Activated CD4-positive, alpha-beta T cell treated with anti-CD3 and anti-CD28 coated beads, Interleukin-2, amount 10 ng/mL, durations not matched to agents 7 days and 5 days (primary cell): ENCODE measurements at places on chromosomes 3 and 15. TPM values are rescaled to one million over a fixed set of nuclear protein-coding genes. Genes with fewer than 3 reads are reported as not detected.

DNA sequence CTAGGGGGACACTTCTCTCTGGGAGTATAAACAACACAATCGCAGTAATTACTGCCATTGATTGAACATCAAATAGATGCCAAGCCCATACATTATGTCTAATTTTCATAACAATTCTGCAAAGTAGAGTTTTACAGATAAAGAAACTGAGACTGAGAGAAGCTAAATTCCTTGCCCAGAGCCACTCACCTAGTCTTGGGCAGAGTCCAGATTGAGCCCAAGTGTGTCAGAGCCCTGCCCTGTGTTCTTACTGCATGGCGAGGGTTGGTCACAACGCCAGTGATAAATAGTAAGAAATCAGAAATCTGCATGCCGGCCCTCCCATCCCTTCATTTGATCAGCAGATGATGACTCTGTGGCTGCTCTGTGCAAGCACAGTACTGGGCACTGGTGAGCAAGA is 106.3 kb downstream of the C3orf70 start:
- no peak overlapping the region for H3K27ac ChIP-seq
- H3K4me1 ChIP-seq: no peaks in the 10 kb centered on the region
- DNase-seq: no peak
- no peaks in the 10 kb centered on the region for H3K27me3 ChIP-seq
- no peak overlapping the region for H3K4me3 ChIP-seq

DNA sequence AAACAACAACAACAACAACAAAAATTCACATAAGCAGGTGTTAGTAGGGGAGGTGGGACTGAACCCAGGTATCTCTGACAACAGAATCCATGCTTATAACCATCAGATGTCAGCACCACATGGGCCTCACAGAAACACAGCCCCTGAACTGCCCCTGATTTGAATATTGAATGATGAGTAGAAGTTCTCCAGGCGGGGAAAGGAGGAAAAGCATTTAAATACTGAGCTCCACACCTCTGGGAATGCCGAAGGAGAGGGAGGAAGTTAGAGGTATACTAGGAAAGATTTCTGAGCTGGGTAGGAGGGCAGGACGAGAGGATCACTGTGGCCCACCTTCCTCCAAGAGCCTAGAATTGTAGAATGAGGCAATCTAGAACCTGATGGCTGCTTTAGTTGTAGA is 31.9 kb upstream of the EIF4A2 start:
- H3K27ac ChIP-seq: no peak overlapping the region
- H3K27me3 ChIP-seq: no peaks in the 10 kb centered on the region
- no peaks in the 10 kb centered on the region for H3K36me3 ChIP-seq
- DNase-seq: no peak

STXBP5L gene
- not detected for total RNA-seq

- no peaks in the 10 kb centered on the region for H3K36me3 ChIP-seq
- no peak overlapping the region for H3K4me3 ChIP-seq
- no peak for DNase-seq
- no peak overlapping the region for H3K27ac ChIP-seq
Observed at GRCh38 chr3:44903751-44904150, 29.3 kb downstream of the TGM4 start.

DNA sequence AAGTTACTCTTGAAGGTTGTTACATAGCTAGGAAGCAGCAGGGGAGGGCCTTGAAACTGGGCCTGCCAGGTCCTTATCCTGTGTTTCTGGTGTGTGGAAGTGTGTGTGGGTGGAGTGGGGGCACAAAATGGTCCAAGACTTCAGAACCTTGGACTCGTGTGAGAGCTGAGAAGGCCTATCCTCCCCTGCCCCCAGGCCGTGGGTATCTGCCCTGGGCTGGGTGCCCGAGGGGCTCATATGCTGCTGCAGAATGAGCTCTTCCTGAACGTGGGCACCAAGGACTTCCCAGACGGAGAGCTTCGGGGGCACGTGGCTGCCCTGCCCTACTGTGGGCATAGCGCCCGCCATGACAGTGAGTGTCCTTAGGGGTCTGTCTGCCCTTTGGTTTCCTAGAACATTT is 4.5 kb downstream of the CHRD start:
- no peak overlapping the region for H3K4me3 ChIP-seq
- H3K27ac ChIP-seq: no peak overlapping the region
- peaks cover 3% of the 10 kb centered on the region for H3K4me1 ChIP-seq
- peaks cover 31% of the 10 kb centered on the region for H3K27me3 ChIP-seq

DNA sequence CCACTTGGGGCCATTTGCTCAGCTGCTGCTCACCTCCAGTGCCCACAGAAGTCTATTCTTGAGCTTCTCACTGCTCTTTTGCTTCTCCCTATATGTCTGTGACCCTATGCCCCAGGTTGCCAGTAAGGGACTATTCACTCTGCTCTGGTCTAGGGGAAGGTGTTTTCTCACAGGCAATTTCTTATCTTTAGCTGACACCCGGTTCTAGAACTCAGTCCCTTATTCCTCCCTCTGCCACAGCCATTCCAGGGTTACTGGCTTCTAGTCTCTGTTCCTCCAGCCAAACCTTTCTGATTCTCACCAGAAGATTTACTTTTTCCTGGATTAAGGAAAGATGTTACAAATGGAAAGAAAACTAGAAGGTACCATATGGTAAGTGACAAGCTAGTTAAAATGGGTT is 574.0 kb downstream of the NTRK3 start:
- H3K4me1 ChIP-seq: peaks cover 17% of the 10 kb centered on the region
- no peaks in the 10 kb centered on the region for H3K27me3 ChIP-seq

DNA sequence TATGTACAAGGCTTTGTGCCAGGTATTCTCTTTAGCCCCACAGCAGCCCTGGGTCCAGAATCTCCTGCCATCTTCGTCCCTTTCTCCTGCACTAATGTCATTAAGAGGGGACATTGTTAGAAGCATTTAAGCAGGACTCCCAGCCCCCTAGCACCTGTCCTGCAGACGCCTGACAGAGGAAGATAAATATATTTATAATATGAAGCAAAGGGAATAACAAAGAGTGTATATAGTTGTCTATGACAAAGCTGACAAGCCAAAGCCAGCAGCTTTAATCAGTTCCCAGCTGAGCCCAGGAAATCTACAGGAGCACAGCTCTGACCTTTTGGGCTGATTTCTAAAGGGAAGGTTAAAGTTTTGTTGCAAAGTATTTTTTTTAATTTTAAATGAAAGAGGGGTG is 96.0 kb downstream of the MEGF11 start:
- H3K27me3 ChIP-seq: no peaks in the 10 kb centered on the region
- H3K36me3 ChIP-seq: no peaks in the 10 kb centered on the region
- H3K4me3 ChIP-seq: no peak overlapping the region

LMCD1 gene
- total RNA-seq: 1.1 TPM

DNA sequence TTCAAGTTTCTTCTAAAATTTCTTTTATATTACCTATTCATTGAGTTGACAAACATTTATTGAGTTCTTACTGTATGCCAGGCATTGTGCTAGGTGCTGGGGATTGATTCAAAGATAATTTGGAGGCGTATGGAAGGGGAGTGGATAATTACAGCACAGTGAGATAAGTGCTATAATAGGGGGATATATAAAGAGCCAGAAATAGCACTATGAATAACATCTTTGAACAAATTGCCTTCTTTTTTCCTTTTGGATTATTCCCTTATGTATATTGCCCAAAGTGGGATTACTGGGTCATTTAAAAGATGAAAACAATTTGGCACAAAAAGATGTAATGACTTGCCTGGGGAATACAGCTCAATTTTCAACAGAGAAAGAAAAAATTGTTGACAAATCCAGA is 64.6 kb downstream of the LPP start:
- no peak overlapping the region for H3K4me3 ChIP-seq
- H3K36me3 ChIP-seq: peaks cover 20% of the 10 kb centered on the region
- no peak overlapping the region for H3K27ac ChIP-seq
- peaks cover 32% of the 10 kb centered on the region for H3K4me1 ChIP-seq
- DNase-seq: no peak
- H3K27me3 ChIP-seq: no peaks in the 10 kb centered on the region

FOXL2 gene
- not detected for total RNA-seq

GRCh38 chr15:52667597-52667996 is 11.6 kb downstream of the ATOSA start:
- peaks cover 19% of the 10 kb centered on the region for H3K4me1 ChIP-seq
- H3K27me3 ChIP-seq: no peaks in the 10 kb centered on the region
- H3K4me3 ChIP-seq: no peak overlapping the region
- peaks cover 67% of the 10 kb centered on the region for H3K36me3 ChIP-seq
- DNase-seq: no peak

DNA sequence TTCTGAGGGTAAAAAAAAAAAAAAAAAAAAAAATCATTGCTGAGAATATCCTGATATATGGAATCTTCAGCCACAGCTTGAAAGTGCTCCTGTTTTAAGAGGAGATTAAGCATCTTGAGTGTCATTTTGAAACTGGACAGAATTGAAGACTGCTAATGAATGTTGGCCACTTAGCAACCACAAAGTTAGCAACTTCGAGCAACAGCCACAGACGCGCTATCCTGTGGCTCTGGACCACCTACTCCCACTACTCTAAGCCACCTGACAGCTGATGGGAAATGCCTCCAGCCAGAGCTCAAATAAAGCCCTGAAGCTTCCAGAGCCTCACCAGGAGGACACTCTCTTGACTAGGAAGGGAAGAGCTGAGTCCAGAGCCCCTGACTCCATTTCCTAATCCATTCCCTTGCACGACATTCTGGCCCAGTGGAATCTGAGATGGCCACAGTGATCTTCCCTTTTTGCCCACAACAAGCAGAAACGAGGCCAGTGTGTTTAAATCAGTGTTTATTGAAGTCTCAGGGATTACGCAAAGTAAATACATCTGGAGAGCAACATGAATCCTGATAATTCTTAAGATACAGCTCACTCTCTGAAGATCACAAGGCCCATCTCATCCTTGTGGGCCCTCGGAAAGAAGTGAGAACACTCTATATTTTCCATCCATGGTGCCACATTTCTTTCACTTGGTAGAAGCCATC is 58.6 kb downstream of the TMEM212 start:
- H3K27me3 ChIP-seq: peaks cover 6% of the 10 kb centered on the region
- H3K36me3 ChIP-seq: no peaks in the 10 kb centered on the region

SPESP1 gene
- total RNA-seq: 0.23 TPM

GRCh38 chr15:23497710-23498111 is 50.7 kb upstream of the GOLGA6L2 start:
- H3K4me3 ChIP-seq: no peak overlapping the region
- H3K4me1 ChIP-seq: no peaks in the 10 kb centered on the region
- no peak overlapping the region for H3K27ac ChIP-seq
- no peak for DNase-seq
- no peaks in the 10 kb centered on the region for H3K27me3 ChIP-seq
- H3K36me3 ChIP-seq: no peaks in the 10 kb centered on the region

- H3K27ac ChIP-seq: no peak overlapping the region
- H3K4me1 ChIP-seq: peaks cover 32% of the 10 kb centered on the region
- H3K4me3 ChIP-seq: no peak overlapping the region
- no peak for DNase-seq
- H3K36me3 ChIP-seq: peaks cover 79% of the 10 kb centered on the region
- H3K27me3 ChIP-seq: no peaks in the 10 kb centered on the region
Observed at GRCh38 chr15:58622877-58623276, 126.6 kb downstream of the ADAM10 start.

DNA sequence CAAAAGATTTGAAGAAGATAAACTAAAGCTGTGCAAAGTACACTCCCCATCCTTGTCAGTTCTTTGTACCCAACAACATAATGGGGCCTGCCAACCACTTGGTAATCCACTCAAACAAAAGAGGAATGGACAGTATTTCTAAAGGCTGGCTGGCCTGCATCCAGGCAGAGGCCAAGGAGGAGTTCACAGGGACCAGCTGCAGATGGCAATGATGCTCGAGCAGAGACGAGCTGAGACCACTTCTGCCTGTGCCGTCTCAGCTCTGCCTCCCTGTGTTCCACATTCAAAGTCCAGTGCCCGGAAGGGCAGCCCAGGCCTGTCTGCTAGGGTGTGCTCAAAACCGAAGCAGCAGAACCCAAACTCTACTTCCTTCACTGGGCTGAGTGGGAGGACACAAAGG is 14.3 kb downstream of the CXCR6 start:
- H3K4me3 ChIP-seq: no peak overlapping the region
- H3K36me3 ChIP-seq: peaks cover 95% of the 10 kb centered on the region
- peaks cover 15% of the 10 kb centered on the region for H3K4me1 ChIP-seq
- no peak overlapping the region for H3K27ac ChIP-seq

GRCh38 chr3:38583688-38584087 is 65.8 kb downstream of the SCN5A start:
- H3K4me1 ChIP-seq: no peaks in the 10 kb centered on the region
- H3K36me3 ChIP-seq: no peaks in the 10 kb centered on the region
- peak; percentile 1 for DNase-seq
- H3K27me3 ChIP-seq: no peaks in the 10 kb centered on the region
- H3K27ac ChIP-seq: no peak overlapping the region

TNFSF10 gene
- total RNA-seq: 97.9 TPM

CYP1A1 gene
- 2.9 TPM for total RNA-seq

DNA sequence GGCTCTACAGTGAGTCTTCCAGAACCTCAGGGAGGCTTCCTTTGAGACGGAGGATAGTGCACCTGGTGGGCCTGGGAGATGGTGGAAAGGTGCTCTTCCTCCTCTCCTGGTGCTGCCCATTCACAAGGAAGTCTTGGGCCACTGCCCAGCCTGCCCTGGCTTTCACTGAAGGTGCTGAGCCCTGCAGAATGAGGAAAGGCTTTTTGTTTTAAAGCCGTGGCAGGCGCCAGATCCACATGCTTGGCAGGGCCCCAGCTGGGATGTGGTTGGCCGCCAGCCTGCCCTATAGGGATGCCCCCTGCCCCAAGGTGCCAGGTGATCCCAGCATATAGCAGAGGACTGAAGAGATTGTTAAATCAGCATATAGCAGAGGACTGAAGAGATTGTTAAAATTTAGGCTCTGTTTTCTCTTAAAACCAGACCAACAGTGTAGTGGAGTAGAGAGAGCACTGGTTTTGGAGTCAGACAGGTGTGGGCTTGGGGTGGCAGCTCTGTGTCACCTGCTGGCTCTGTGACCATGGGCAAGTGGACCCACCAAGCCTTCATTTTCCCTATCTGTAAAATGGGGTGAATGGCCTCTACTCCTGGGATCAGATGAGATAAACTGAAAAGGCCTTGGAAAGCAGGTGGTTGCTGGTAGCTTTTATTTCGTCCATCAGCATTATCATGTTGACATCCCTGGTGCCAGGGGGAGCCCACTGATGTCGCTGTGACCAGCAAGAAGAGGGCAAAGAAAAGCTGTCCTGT is 53.3 kb downstream of the SLC6A6 start:
- no peak overlapping the region for H3K27ac ChIP-seq
- no peak overlapping the region for H3K4me3 ChIP-seq
- H3K27me3 ChIP-seq: no peaks in the 10 kb centered on the region
- peaks cover 11% of the 10 kb centered on the region for H3K4me1 ChIP-seq
